Breast epithelium (tissue), 4 donors: ENCODE measurements at places on chromosomes 1 and 21.

GRCh38 chr1:228865627-228866330, 130.5 kb downstream of the RHOU start:
- no peaks in the 10 kb centered on the region for H3K36me3 ChIP-seq
- no peak overlapping the region for H3K27ac ChIP-seq
- no peaks in the 10 kb centered on the region for H3K4me1 ChIP-seq
- no peak for DNase-seq
- H3K4me3 ChIP-seq: no peak overlapping the region
- no peaks in the 10 kb centered on the region for H3K27me3 ChIP-seq

DNA sequence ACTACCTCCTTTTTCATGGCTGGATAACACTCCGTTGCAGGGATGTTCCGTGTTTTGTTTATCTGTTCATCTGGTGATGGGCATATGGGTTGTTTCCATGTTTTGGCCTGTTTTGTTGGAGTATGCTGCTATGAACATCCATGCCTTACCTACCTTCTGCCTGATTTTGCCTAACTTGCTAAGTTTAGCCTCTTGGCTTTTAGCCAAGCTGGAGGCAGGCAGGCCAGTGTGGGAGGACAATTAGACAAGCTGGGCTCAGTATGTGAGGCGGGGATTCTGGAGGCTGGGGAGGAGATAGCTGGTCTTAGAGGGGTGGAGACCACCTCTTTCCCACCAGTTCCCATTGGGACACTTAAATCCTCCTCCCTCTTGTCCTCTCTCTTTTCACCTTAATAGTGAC, 98.4 kb upstream of the WNT4 start:
- H3K36me3 ChIP-seq: no peaks in the 10 kb centered on the region
- H3K4me1 ChIP-seq: no peaks in the 10 kb centered on the region
- no peak overlapping the region for H3K27ac ChIP-seq
- no peaks in the 10 kb centered on the region for H3K27me3 ChIP-seq
- no peak for DNase-seq

DNA sequence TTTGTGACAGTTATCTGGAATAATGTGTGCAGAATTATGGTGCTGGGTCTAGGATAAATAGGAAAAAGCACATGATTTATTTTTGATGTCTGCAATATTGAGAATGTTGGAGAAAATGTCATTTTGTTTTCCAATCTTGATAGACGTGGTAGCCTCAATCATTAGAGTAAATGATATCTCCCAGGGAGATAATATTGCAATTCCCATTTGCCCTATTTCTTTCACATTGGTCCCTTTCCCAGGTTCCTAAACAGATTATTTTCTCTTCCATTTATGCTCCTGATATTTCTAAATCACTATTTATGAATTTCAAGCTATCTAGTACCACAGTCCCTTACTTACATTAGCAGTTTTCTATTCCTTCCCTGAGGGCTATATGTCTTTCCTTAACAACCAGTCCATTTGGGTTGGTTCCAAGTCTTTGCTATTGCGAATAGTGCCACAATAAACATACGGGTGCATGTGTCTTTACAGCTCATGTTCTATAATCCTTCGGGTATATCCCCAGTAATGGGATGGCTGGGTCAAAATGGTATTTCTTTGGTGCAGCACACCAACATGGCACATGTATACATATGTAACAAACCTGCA, 447.3 kb downstream of the PLA2G4A start:
- H3K4me3 ChIP-seq: no peak overlapping the region
- H3K27ac ChIP-seq: no peak overlapping the region
- no peaks in the 10 kb centered on the region for H3K27me3 ChIP-seq
- DNase-seq: no peak
- no peaks in the 10 kb centered on the region for H3K36me3 ChIP-seq

DNA sequence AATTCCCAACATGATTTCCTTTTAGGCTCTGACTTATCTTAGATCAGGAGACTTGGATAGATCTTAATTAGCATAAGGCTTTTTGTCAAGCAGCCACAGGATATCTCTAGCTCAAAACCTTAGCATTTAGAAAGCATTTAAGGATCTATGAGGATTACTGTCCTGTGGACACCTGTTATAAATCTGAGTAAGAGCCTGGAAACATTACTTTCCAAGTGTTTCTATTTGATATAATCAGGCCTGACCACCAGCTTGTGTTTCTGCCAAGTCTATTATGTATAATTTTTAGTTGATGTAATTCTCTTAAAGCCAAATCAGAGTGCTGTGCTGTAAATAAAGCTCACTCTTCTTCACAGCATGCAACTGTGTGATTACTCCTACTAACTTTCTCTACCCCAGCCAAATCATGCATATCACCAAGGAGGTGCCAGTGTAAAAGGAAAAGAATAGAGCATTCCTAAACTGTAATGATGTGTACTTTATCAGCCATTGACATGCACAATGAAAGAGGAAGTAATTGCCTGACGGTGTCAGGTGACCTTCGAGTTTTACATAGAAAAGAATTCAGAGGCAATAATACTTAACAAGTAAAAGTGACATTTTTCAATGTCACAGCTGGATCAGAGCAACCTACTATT, 309.9 kb upstream of the PRMT6 start:
- no peaks in the 10 kb centered on the region for H3K27me3 ChIP-seq
- no peaks in the 10 kb centered on the region for H3K4me1 ChIP-seq
- DNase-seq: no peak

DNA sequence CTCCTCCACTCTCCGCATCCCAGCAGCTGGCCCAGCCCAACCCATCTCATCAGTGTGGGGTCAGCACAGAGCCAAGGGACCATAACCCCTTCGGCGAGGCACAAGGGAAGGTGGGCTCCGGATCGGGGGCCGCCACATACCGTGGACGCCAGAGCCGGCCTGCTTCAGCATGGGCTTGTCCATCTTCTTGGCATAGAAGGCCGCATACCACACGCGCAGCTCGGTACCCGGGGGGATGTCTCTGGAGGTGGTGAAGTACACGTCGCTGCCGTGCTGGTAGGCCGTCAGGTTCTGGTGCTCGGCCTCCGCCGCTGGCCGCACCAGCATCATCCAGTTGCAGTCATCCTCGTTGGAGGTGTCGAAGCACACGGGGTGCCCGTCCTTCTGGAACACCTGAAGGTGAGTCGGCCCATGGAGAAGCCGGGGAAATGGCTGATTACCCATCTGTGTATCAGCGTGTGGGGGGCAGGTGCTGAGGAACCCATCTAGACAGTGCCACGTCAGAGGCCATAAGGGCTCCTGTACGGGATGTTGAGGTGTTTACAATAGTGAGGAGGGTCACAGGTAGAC, 24.6 kb downstream of the PRDM15 start:
- no peaks in the 10 kb centered on the region for H3K27me3 ChIP-seq
- H3K36me3 ChIP-seq: no peaks in the 10 kb centered on the region
- H3K4me1 ChIP-seq: no peaks in the 10 kb centered on the region
- H3K4me3 ChIP-seq: no peak overlapping the region
- no peak for DNase-seq

- no peaks in the 10 kb centered on the region for H3K36me3 ChIP-seq
- H3K4me1 ChIP-seq: no peaks in the 10 kb centered on the region
- no peak for DNase-seq
- H3K27ac ChIP-seq: no peak overlapping the region
- no peaks in the 10 kb centered on the region for H3K27me3 ChIP-seq
Observed at GRCh38 chr1:60066001-60066400, 7.6 kb downstream of the C1orf87 start.
